ENCODE measurements at places on chromosomes 13 and 19.

GRCh38 chr19:30162718-30163117, 209.5 kb upstream of the ZNF536 start:
- no peak for DNase-seq
- H3K27ac ChIP-seq, result no peak overlapping the region
- no peak overlapping the region for H3K4me3 ChIP-seq
- no peaks in the 10 kb centered on the region for H3K36me3 ChIP-seq

- DNase-seq, result no peak
- no peaks in the 10 kb centered on the region for H3K36me3 ChIP-seq
- no peaks in the 10 kb centered on the region for H3K4me1 ChIP-seq
- H3K27ac ChIP-seq, result no peak overlapping the region
- H3K27me3 ChIP-seq, result no peaks in the 10 kb centered on the region
Measured at GRCh38 chr19:43966079-43966694, 15.2 kb downstream of the ZNF221 start.

GRCh38 chr19:5983367-5983955, 5.5 kb upstream of the RANBP3 start:
- peak overlapping the region; percentile 51 for H3K27ac ChIP-seq
- H3K4me1 ChIP-seq, result peaks cover 46% of the 10 kb centered on the region
- no peaks in the 10 kb centered on the region for H3K27me3 ChIP-seq
- no peak for DNase-seq
- no peak overlapping the region for H3K4me3 ChIP-seq

- peaks cover 16% of the 10 kb centered on the region for H3K4me1 ChIP-seq
- no peak for DNase-seq
- no peaks in the 10 kb centered on the region for H3K27me3 ChIP-seq
- no peaks in the 10 kb centered on the region for H3K36me3 ChIP-seq
Measured at GRCh38 chr19:11194656-11195558, 2.4 kb downstream of the KANK2 start.

Data from CD4-positive, alpha-beta memory T cell (primary cell).